ENCODE measurements at places on chromosomes 13 and 19.

GRCh38 chr13:39107561-39107960, 69.3 kb downstream of the NHLRC3 start:
- DNase-seq, result no peak

DNA sequence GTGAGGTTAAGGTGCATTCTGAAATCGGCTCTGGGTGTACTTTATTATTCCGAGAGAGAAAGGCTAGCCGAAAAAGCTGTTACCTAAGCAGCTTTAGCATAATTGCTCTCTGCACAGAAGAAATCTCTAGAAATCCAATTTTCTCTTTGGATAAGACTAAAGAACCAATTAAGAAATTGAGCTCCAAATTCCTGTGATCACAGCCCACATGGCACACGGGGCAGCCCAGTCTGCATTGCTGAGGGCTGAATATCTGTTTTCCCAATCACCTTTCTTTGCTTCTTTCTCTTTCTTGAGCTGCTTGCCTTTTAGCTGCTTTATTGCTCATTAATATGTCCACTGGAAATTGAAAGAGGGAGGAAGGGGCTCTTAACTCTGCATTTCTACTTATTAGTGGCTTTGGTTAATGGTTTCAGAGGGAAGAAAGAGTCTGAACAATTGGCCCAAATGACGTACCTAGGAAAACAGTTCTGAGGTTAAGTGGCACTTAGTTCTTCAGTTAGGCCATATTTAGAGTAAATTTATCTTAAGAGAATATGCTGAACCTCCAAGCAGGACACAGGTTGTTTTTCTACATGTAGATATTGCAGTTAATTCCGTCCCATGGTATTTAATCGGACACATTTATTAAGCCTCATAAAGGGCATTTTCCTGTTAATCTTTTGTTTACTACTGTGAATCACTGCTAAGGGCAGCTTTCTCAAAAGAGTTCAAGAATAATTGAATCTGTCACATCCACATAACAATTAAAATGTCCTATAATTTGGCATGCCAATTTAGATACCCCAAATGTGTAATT, 265.7 kb downstream of the ABCC4 start:
- no peak for DNase-seq

GRCh38 chr19:23285948-23286347, 35.8 kb upstream of the ZNF724 start:
- no peak for DNase-seq

DNA sequence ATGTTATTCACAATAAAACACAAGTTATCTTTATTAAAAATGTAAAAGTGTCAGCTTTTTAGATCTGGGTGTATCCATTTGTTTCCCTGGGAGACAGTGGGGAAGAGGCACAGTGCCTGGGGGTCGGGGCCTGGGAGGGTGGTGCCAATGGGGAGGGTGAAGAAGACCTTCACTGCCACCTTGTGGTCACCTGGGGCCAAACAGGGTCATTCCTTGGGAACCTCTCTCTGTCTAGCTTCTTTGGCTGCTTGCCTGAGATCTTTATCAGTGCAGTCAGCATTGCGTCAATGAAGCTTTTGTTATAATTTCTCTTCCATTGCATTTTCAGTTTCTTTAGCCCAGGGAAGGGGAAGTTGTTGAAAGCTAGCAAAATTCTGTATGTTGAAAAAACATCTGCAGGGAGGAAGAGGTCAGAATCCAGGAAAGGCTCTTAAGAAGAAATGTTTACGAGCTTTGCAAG, 39.1 kb downstream of the PCDH8 start:
- peak; percentile 77 for DNase-seq

DNA sequence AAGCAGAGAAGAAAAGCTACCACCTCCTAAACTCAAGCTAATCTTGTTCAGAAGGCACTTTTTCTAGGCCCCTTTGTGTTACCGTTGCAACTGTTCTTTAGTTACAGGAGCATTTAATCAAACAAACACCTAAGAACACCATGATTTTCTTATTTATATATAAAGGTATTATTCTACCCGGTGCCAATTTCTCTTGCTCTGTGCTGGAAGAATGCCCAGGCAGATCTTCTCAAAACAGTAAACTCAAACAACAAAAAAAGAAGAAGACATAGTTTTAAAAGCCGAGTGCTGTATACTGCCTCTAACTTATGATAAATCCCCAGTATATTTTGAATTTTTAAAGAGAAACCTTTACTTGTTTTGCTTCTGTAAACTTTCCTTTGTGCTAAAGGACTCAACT, 20.4 kb downstream of the SLC7A1 start:
- no peak for DNase-seq

GRCh38 chr19:58009666-58010301, 7.2 kb upstream of the ZNF606 start:
- peak; percentile 86 for DNase-seq

DNA sequence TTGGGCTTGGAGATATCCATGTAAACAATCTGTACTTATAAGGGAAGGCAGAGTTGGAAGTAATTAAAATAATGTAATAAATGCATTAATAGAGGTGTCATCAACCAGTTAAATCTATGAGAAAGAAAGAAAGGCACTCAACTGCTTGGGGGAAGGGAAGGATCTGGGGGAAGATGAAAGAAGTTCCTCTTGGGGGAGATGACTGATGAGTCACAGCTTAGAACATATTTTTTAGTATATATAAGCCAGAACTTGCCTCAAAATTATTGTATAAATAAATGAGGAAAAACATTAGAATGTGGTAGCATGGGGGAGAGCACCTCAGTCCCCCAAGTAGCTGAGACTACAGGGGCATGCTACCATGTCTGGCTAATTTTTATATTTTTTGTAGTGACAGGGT, 205.8 kb downstream of the GGACT start:
- DNase-seq, result no peak

DNA sequence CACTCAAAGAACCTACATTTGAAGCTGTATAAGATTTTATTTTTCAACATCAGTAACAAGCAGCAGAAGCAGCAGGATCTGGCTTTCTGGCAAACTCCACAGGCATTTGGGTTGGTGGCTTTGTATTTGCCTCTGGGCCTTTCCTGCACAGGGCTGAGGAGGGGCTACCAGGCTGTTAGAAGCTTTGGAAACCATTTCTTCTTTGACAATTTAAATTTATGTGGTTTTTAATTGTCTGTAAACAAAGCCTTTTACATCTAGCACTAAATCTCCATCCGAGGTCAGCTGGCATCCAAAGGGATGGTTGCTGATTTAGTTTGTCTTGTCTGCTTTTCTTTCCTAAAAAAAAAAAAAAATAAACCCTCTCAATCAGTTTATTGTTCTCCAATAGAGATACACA, 127.5 kb upstream of the OBI1 start:
- DNase-seq, result no peak

DNA sequence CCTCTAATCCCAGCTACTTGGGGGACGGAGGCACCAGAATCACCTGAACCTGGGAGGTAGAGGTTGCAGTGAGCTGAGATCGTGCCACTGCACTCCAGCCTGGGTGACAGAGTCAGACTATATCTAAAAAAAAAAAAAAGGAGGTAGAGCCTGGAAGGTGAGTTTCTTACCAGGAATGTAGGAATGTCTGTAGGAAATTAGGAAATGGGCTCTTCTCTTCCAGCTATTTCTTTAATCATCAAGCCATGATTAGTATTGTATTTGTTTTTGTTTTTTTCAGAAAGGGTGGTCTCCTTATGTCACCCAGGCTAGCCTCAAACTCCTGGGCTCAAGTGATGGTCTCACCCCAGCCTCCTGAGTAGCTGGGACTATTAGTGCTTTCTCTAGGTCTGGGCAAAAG, 26.3 kb upstream of the SERP2 start:
- no peak for DNase-seq

GRCh38 chr13:84654654-84655275, 772.5 kb upstream of the SLITRK1 start:
- peak; percentile 87 for DNase-seq

GRCh38 chr13:22517544-22517943, 663.2 kb upstream of the SGCG start:
- peak; percentile 5 for DNase-seq

GRCh38 chr13:50426927-50427326, 411.7 kb downstream of the KCNRG start:
- DNase-seq, result no peak

DNA sequence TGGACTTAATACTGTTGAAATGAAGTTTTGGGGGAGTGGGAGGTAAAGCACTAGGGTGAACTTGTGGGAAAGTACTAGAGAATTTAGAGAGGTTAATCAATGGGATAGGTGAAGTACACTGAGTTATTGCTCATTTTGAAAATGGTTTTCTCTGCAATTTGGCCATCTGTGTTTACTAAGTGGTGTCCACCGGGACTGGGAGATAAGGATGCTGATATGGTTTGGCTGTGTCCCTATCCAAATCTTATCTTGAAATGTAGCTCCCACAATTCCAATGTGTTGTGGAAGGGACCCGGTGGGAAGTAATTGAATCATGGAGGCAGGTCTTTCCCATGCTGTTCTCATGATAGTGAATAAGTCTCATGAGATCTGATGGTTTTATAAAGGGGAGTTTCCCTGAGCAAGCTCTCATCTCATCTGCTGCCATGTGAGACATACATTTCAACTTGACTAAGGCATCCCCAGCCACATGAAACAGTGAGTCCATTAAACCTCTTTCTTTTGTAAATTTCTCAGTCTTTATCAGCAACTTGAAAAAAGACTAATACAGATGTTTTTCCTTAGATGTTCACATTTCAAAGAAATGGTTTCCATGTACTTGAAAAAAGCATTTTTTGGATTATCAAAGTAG, 1569.4 kb upstream of the PRR20A start:
- DNase-seq, result no peak

DNA sequence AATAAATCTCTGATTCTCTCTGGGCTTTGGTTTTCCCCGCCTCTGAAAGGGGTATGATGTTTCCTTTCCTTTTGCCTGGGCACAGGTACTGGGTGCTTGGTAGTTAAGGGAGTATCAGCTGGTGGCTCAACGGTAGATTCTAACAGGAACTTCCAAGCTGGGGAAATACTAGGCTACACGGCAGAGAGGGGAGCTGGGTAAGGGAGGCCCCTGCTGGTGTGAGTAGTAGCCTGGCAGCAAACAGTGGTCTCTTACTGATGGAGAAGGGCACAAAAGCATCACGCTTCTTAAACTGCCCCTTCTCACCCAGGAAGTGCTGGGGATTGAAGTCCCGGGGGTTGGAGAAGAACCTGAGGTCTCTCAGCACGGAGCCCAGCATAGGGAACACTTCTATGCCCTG, 26.9 kb upstream of the CYP2A7 start:
- no peak for DNase-seq

GRCh38 chr19:12790628-12791344, 500 bp upstream of the JUNB start:
- no peak for DNase-seq

DNA sequence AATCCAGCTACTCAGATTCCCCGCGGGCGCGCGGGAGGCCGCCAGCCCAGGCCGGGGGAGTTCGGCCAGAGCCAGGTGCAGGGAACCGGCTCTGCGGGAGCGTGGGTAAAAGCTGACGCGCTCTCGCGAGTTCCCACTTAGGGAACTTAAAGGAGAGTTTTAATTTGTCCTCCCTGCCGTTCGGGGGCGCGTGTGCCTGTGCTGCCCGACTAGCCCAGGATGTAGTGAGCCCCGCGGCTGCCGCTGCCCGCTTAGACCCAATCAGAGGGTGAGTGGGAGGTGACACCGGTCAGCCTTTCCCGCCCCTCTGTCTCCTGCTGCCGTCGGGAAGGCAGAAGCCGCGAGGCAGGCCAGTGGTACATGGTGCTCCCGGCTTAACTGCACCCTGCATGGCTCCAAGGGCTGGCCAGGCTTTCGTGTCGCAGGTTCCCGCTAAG, 36.0 kb upstream of the NEK3 start:
- DNase-seq, result no peak

- no peak for DNase-seq
These were observed at the start of gene UPK1A for GRCh38 chr19:35666251-35666913. Gene UPK1A (plus strand): TSS chr19:35666517. CDS start chr19:35666813, 296 bp downstream.

DNA sequence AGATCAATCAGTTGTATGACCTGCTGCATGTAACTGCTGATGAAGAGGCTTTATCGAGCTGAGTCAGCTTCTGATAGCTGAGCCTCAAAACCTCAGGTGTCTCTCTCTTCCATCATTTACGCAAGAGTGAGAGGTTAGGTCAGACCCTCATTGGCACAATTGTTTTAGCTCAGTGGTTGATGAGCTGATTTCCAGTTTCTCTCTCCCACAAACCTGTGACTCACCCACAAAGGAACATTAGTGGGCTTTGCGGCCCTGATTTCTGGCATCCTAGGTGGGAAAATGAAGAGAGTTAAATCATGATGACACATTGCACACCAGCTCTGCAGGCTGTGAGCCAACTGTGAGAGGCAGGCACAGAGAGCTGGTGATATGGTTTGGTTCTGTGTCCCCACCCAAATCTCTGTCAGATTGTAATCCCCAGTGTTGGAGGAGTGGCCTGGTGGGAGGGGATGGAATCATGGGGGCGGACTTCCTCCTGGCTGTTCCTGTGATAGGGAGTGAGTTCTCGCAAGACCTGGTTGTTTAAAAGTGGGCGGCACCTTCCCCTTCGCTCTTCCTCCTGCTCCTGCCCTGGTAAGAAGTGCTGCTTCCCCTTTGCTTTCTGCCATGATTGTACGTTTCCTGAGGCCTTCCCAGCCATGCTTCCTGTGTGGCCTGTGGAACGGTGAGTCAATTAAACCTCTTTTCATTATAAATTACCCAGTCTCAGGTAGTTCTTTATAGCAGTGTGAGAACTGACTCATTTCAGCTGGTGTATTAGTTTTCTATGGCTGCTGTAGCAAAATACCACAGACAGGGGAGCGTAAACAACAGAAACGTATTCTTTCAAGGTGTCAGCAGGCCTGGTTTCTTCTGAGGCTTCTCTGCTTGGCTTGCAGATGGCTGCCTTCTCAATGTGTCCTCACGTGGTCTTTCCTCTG, 33.5 kb upstream of the TMTC4 start:
- no peak for DNase-seq

DNA sequence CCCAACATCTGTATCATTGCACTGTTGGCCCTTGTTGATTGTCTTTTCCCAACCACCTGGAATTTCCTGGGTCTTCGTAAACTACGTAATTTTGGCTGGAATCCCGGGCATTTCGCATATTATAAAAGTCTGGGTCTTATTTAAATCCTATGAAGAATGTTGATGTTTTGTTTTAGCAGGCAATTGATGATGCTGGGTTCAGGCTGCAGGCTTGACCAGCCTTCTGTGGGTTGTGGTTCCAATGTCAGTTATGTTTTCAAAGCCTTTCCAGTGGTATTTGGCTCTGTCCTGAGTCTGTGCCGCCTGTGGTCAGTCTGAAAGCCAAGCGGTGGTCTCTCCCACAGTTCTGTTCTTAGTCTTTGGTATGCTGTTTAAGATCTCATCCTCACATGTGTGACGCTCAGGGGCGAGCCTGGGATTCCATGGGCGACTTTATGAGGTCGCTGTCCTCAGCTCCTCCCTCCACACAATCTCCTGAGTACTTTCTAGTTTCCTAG, 12.4 kb downstream of the SLC35E1 start:
- DNase-seq, result no peak

DNA sequence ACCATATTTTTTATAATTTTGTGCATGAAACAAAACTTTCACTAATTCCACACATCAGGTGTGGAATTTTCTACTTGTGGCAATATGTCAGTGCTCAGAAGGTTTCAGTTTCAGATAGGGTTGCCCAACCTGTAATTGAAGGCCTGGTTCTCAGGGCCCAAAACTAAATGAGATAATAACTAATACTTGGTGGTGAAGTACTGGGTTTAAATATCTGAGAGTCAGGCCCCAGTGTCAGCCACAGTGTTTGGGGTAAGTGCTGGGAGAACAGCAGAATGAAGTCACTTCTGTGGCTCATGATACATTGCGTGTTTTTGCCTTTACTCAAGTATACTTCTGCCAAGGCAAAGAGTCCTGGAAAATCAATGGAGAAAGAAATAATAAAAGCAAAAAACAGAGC, 5.6 kb downstream of the SAFB start:
- DNase-seq, result no peak

All from iPS DF 6.9 (cell line).